ENCODE measurements at places on chromosomes 1 and 21.

DNA sequence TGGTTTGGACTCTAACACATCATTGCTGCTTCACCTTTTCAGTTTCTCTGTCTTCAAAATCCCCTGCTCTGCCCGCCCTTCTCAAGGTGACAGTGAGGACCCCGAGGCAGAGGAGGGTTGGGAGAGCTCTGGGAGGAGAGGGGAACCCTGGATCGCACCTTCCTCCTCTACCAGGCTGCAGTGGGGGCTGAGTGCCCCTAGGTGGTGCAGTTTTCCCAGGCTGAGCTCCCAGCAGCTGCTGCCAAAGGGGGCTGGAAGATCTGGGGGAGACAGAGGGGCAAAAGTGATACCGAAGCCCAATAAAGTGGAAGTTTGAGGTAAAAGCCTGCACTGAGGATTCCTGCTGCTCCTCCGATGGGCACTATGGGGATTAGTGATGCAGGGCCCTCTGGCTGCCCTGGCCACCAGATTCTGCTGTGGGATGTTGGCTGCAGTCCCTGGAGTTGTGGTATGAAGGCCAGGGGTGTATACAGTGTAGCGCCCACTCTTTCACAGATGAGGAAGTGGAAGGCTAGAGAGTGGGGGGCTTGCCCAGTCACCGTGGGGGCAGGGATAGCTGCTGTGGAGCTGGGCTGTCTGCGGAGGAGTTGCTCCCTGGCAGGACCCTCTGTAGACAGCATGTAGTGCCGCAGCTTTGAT, 40.7 kb upstream of the SCMH1 start:
- DNase-seq = peak; percentile 43

GRCh38 chr1:22808186-22808675, 97.6 kb downstream of the EPHB2 start:
- DNase-seq = no peak

- DNase-seq = no peak
These were observed 10.9 kb upstream of the GOLT1A start for GRCh38 chr1:204224655-204225054.

DNA sequence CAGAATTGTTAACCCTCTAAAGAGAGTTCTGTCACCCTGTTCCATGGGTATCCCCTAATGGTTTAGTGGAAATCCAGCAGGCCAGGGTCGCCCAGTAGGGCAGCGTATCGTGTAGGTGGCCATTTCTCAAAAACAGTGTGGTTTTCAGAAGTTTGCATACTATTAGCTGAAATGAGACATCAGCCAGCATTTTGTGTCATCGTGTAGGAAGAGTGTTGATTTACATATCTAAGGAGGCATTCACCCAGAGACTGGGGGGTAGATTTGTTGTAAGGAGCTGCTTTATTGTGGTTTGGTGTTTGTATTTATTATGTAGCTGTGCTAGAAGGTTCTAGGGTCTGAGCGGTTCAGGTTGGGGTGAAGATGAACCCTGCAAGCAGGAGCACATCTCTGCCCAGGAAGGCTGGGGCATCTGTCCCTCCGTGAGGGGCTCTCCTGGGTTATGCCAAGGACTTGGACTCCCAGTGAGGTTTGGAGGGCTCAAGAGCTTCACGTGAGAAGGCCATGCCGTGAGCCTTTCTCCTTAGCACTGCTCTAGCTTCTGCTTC, 174.4 kb downstream of the PGBD5 start:
- DNase-seq = no peak

GRCh38 chr1:230303822-230304221, 122.3 kb downstream of the PGBD5 start:
- peak; percentile 90 for DNase-seq

- DNase-seq = no peak
These were observed 107.6 kb downstream of the NAV1 start for GRCh38 chr1:201646411-201647022.

DNA sequence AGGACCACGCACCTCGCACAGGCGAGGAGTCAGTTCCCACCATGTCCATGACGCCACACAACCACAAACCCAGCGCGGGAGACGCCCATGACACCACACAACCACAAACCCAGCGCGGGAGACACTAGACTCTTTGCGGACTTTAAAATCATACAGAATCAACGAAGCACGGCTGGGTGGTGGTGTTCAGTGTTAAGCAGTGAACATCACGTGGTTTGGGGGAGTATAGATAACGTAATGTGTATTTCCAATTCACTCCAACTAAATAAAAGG, 19.2 kb downstream of the PTTG1IP start:
- DNase-seq = no peak

DNA sequence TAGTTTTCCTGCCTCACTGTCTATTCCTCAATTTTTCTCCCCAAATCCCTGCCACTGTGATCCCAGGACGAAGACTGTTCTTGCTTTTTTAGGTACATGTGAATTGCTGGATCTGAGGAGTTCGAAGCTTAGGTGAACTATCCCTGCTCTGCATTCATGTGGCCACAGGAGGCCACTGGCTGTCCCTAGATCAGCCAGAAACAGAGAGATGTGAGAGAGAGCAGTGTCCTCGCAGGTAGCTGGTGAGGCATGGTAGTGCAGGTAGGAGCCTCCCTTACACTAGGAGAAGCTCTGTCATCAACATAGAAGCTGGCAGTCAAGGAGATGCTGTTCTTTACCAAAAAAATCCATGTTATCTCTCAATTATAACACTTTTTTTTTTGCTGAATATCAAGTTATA, 71.5 kb downstream of the USP24 start:
- DNase-seq = peak; percentile 16

- DNase-seq = peak; percentile 81
These were observed 102.4 kb upstream of the SERBP1 start for GRCh38 chr1:67532452-67533216.

DNA sequence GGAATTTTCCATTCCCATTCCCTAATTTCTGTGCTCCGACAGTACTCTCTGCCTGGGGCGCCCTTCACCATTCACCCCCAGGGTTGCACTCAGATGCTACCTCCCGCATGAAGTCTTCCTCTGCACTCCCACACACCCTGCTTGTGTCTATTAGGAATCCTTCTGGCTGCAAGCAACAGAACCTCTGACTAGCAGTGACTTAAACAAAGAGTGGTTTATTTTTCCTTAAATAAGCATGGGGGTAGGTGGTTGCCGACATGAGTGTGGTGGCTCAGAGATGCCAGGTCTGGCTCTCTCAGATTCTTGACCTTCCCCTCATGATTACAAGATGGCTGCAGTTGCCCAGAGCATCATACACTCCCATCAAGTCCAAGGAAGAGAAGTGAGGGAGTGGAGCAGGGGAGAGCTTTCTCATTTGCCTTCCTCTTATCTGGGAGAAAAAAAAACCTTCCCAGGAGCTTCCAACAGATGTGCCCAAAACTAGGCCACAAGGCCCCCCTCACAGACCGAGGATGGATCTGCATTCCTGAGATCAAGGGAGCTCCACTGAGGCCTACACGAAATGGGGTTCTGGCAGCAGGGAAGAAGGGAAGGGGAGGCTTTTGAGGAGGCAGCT, 49.6 kb upstream of the LBR start:
- no peak for DNase-seq

All from SK-MEL-5 (cell line).